ENCODE measurements at places on chromosomes 5 and 9.

DNA sequence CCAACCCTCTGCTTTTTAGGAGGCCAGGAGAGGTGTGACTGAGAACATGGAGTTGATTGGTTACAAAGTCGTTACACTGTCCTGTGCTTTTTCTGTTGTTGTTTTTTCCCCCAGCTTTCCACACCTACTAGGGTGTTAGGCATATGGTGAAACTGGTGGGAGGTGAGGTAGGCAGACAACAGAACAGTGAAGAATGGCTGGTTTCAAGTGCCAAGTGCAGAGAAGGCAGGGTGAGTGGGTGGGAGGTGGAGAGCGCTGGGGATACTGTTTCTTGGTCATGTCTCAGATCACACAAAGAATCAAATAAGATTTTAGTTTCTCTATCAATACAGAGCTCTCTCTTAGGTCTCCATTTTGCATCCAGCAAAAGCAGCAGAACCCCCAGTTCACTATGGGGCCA is 2.2 kb upstream of the SPTAN1 start:
- DNase-seq: no peak

- DNase-seq: no peak
Measured at GRCh38 chr9:458590-458989, 243.9 kb downstream of the DOCK8 start.

- DNase-seq: no peak
Measured at GRCh38 chr9:121671612-121672155, 20.2 kb downstream of the DAB2IP start.

- DNase-seq: no peak
Measured at GRCh38 chr9:74838351-74838750, 49.4 kb downstream of the TRPM6 start.

- no peak for DNase-seq
Measured at GRCh38 chr9:127444283-127444920, 6.8 kb downstream of the RPL12 start.

- no peak for DNase-seq
Measured at GRCh38 chr5:15142458-15142857, 270.9 kb upstream of the ANKH start.

- no peak for DNase-seq
Measured at GRCh38 chr9:115328228-115328627, 210.3 kb upstream of the TNC start.

- no peak for DNase-seq
Measured at GRCh38 chr5:65778126-65778525, 56.1 kb downstream of the NLN start.

- DNase-seq: no peak
Measured at GRCh38 chr9:84932915-84933527, 263.5 kb downstream of the NTRK2 start.

GRCh38 chr5:127176769-127177168 is 103.5 kb upstream of the C5orf63 start:
- no peak for DNase-seq

DNA sequence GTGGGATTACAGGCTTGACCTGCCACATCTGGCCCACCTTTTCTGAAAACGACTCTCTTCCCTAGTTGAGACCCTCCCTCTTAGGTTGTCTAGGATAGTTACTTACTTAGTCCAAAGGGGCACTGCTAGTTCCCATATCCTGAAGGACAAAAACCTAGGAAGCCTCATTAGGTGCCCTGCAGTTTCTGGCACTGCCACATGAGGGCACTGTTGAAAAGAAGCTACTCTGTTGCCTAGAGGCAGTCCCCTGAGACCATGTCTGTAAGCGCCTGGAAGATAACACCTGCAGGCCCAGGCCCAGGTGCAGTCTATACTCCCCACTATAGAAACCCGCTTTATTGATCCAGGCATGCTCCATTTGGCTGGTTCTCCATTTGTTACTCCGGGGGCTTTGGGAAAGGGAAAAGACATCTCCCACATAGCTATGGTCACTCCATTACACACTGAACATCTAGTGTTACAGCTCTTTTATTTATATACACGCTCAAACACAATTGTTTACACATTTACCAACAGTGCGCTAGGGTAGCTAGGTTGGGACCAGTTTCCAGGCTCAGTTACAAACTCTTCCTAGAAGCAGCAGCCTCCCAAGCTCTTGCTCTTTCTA is 73.4 kb upstream of the PPARGC1B start:
- no peak for DNase-seq

DNA sequence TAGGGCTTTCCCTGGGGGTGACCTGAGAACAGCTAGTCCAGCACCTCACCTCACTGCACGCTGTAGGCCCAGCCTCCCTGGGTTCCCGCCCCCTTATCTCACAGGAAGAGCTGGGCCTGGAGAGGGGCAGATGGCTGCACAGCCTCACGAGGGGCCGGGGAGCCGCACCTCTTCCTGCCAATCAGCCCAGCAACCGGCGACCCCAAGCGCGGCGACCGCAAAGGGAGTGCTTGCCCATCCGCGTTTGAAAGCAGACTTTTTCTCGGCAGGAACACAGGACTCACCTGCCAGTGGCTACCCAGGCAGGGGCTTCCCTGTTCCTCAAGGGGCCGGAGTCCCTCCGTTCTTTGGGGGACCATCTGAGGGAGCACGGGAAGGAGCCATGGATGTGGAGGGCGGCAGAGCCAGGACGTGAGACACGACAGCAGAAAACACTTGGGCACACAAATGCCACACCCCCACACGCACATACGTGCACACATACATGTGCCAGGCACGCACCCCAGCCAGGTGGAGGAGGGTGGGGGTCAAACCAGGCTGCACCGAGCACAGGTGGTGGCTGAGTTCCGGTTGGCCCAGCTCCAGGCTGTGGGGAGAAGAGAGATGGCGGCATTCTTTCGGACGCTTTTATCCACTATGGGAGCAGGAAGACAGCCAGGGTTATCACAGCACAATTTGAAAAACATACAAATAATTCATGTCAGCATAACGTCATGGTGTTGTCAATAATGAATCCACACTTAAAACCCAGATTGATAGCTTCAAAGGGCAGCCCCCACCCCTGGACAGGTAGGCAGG is 11.3 kb downstream of the TMEM250 start:
- peak; percentile 60 for DNase-seq

DNA sequence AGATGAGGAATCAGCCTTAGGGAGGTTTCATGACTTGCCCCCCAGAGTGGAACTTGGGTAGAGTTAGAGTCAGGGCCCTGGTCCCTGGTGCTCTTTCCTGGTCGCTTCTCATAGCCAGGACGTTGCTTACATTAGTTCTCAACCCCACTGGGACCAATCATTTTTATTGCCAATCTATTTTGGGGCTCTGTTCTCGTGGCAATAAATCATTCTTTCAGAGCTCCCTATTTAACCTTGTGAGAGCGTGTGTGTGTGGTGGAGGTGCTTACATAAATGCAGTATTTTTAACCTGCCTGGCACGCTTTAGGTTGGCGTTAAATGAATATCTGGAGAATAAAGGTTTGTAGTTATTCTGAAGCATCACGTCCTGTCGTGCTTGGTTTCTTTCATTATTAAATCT is 4.1 kb downstream of the TRIO start:
- no peak for DNase-seq

- DNase-seq: peak; percentile 31
Measured at GRCh38 chr9:34628656-34629490, at the start of gene ARID3C. TSS of gene ARID3C (minus strand) at chr9:34629066. CDS start at chr9:34628014, 1,052 bp downstream.

- peak; percentile 45 for DNase-seq
Measured at GRCh38 chr5:173581408-173582215, 34.8 kb downstream of the BOD1 start.

DNA sequence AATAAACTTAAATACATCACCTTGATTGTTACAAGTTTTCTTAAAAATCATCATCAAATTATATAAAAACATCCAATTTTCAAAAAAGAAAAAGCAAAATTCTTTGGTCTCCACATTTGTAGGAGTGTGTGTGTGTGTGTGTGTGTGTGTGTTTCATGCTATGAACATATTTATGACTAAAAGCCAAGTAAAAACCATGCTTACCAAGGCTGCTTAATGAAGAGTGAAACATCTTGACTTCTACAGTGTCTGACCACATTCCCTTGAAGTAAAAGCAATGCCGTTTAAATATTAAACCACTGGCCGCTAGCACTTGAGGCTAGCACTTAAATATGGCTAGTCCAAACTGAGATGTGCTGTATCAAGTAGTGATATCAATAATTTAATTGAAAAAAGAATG is 549.1 kb upstream of the CCNG1 start:
- no peak for DNase-seq

DNA sequence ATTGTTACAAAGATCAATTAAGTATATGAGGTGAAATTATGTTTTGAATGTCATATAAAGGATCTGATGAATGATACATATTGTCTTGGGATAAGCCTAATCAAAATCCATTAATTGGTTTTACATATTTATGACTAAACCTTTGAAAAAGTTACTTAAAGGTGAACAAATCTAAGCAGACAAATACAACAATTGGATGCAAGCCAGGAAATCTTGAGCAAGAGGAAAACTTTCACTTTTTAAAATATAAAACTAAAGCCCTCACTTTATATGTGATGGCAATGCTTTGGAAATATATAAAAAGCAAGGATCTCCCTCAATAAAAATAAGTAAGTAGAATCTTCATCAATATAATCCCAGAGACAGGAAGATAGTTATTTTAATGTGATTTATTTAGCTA is 80.1 kb downstream of the EDIL3 start:
- DNase-seq: no peak

- no peak for DNase-seq
Measured at GRCh38 chr5:1510631-1511030, 13.1 kb downstream of the LPCAT1 start.

DNA sequence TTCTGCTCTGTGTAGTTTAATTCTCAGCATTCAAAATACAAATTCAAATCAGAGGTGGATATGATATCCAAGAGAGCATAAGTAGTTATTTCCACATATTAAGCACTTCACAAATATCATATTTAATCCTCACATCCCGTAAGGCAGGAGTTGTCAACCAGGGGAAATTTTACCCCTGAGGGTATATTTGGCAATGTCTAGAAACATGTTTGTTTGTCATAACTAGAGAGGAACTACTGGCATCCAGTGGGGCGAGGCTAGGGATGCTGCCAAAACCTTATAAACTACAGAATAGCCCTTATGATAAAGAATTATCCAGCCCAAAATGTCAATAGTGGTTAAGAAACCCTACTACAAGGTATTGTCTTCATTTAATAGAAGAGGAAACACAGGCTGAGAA is 619.4 kb downstream of the SLCO4C1 start:
- DNase-seq: no peak

DNA sequence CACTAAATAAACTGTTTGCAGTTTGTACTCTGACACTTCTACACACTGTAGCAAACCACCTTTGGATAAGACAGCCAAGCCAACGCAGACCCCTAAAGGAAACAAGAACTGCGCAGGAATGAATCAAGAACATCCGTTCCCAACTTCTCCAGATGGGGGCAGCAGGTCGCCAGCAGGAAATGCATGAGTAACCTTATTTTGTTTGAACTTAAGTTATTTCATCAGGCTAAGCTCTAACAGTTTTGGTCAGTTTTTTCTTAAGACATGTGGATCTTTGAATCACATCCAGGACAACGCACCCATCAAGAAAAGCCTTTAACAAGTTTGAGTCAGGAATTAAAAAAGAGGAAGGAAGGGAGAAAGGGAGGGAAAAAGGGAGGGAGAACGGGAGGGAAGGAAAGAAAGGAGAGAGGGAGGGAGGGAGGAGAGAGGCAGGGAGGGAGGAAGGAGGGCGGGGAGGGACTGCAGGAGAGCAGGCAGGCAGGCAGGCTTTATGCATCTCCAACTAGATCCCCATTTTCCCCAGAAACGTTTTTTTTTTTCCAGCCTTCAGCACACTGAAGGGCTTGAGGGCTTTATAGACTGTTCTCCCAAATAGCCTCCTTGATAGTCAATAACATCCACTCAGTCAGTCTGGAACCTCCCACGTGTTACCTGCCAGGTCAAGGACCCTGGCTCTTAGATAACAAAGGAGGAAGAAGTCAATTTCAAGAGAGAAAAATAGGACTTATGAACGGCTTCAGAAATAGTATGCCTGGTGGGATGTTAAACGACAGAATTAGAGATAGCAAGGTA is 22.2 kb downstream of the BHMT start:
- peak; percentile 70 for DNase-seq

DNA sequence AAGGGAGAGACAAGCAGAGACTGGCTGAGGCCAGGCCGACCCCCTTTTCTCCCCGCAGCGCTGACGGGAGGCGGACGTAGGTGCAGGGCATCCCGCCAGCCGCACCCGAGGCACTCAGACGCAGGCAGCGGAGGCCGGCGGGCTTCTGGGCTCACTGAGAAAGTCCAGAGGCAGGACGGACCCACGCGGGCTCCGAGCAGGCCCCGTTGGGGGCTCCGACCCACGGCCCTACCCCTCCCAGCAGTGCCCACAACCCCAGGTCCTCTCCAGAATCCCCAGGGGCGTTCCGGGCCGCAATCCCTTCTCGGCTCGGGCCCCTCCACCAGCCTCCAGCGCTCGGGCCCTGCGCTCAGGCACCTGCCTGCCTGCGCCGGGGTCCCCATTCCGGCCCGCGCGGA is 543 bp downstream of the MTMR12 start:
- peak; percentile 41 for DNase-seq

DNA sequence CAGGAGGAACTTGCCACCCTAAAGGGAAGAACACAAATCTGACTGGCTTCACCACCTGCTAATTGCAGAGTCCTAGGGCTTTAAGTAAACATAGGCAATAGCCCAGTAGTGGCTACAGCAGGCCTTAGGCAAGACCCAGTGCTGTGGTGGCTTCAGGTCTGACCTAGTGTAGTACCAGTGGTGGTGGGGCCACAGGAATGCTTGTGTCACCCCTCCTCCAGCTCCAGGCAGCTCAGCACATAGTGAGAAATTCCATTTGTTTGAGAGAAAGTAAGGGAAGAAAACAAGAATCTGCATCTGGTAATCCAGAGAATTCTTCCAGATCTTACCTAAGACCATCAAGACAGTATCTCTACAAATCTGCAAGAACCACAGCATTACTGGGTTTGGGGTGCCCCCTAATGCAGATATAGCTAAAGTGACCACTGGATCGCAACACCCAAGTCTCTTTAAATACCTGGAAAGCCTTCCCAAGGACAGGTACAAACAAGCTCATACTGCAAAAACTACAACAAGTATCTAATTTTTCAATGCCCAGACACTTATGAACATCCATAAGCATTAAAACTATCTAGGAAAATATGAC is 102.6 kb upstream of the TRPM3 start:
- no peak for DNase-seq

DNA sequence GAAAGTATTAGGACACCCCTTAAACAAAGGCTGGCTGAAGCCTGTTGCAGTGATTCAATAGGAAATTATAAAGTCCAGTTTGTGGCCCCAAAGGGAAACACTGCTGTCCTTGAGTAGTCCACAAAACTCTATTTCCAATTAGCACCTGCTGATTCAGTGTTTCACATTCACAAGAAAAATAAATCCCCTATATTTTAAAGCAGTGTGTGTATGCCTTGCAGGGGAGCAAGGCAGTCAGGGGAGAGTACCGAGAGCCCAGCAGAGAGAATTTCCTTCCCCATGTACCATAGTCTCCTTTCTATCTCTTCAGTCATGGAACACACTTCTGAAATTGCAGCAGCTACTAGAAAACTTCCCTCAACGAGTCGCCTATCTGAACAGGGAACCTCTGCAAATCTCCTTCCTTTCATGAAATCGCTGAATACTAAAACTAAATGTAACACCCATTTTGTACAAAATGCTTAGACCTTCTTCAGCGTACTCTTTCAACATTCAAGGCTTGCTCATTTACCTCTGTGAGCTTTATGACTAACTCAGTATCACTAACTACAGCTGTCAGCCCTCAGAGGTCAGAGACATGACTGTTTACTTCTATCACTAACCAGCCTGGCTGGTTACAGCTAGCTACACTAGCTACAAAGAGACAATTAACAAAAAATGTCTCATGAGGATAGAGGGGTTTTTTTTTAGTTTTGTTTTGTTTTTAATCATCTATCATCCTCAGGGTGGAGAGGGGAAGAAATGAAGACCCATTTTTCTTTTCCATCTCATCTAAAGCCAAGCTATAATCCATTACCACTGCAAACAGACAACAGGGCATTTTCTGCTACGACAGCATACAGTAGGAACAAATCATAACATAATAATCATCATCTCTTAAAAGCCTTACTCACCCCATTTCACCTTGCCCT is 188.7 kb downstream of the EBF1 start:
- DNase-seq: no peak
